ENCODE measurements at places on chromosomes 4 and X. TPM values are rescaled to one million over a fixed set of nuclear protein-coding genes. Genes with fewer than 3 reads are reported as not detected.

ARHGEF38 gene
- not detected for total RNA-seq

CLIC2 gene
- 15.5 TPM for total RNA-seq

CDX4 gene
- total RNA-seq, result not detected

- peaks cover 12% of the 10 kb centered on the region for H3K4me1 ChIP-seq
- H3K27ac ChIP-seq, result no peak overlapping the region
- DNase-seq, result no peak
- H3K4me3 ChIP-seq, result no peak overlapping the region
Observed at GRCh38 chr4:183823434-183823833, 81.7 kb upstream of the STOX2 start.

DNA sequence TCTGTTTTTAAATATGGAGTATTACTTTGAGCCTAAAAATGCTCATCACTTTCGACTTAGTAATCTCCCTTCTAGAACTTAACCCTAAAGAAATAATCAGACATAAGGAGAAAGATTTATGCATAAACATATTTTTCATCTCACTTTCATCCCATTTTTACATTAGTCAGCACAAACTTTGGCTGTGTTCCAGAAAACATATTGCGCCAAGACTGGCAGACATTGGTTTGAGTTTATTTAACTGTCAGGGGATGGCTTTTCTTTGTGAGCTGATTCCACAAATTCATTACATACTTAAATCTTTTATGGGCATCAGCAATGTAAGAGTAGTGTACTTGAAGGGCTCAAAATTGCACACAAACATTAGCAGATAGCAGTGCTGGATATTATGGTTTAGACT lies 23.7 kb downstream of the MAOA start:
- no peaks in the 10 kb centered on the region for H3K27me3 ChIP-seq
- DNase-seq, result no peak
- H3K36me3 ChIP-seq, result no peaks in the 10 kb centered on the region
- H3K4me3 ChIP-seq, result no peak overlapping the region
- no peaks in the 10 kb centered on the region for H3K4me1 ChIP-seq

DNA sequence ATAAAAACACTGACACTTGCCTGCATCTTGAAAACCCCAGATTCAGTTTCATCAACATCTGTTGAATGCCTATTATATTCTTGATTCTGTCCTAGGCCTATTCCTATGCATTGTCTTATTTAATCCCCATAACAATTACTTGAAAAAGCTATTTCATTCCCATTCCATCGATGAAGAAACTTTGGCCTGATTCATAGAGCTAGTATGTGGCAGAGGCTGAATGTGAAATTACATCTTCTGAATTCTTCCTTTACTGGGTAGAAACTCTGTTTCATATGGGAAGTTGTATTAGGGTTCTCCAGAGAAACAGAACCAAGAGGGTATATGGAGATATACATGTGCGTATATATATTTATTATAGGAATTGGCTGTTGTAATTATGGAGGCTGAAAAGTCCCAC lies 35.0 kb upstream of the SLC4A4 start:
- H3K4me1 ChIP-seq, result no peaks in the 10 kb centered on the region
- H3K27ac ChIP-seq, result no peak overlapping the region
- DNase-seq, result no peak
- H3K36me3 ChIP-seq, result no peaks in the 10 kb centered on the region

DNA sequence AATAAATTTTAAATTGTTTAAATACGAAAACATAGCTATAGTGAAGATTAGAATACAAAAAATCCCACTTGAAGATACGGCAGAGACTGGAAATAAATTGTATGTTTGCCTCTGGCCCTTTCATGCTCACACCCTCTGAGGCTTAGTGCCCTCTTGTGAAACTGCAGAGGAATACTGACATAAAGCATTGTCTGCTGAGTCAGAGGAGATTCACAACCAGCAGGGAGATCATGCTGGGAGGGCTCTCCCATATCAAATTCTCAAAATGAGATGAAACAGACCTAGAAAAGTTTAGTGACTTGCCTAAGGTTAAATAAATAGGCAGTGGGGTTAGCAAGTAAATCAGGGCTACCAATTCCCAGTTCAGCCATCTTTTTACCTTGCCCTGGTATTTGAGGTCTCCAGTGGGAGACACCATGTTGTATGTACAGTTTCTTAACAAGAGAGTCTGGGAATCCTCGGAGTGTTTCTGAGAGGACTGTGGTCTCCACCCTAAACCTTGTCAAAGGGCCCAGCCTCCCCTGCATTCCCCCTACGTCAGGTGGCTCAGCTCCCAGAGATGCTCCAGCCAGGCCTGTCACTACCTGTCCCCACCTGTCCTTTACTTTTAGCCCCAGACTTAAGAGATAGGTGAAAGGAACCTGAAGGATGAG lies 581.4 kb upstream of the DIPK2B start:
- H3K4me3 ChIP-seq, result no peak overlapping the region
- H3K27ac ChIP-seq, result no peak overlapping the region
- no peaks in the 10 kb centered on the region for H3K27me3 ChIP-seq
- DNase-seq, result no peak
- H3K36me3 ChIP-seq, result no peaks in the 10 kb centered on the region

- no peaks in the 10 kb centered on the region for H3K4me1 ChIP-seq
- no peak for DNase-seq
- no peaks in the 10 kb centered on the region for H3K27me3 ChIP-seq
- H3K4me3 ChIP-seq, result no peak overlapping the region
- H3K27ac ChIP-seq, result no peak overlapping the region
- H3K36me3 ChIP-seq, result no peaks in the 10 kb centered on the region
Observed at GRCh38 chr4:179597301-179597700, 2155.1 kb upstream of the AGA start.

DNA sequence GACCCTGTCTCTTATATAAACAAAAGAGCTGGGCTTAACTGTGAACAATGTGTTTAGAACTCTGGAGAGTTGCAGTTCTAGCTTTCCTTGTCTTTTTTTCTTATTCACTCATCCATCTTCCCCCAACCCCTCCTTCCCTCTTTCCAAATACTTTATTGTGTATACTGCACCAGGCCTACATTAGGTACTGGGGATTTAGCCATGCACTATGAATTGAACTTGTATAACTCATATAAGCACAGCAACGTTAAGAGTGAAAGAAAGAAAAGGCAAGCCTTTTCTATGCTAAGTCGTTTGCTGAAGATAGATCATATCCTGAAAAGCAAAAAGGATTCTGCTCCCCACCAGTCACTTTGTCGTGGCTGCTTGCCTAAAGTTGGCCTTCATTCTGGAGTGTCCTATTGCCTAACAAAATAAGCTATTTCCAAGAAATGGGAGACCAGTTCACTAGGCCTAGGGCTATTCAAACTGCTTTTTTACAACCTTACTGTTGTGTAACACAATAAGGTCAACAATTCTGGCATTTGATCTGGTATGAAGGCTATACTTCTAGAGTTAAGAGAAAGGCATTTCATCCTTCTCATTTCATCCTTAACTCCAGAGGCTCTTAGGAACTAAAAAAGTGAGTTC lies 32.2 kb downstream of the CCNI start:
- no peak for DNase-seq
- no peaks in the 10 kb centered on the region for H3K27me3 ChIP-seq
- H3K4me3 ChIP-seq, result no peak overlapping the region
- no peaks in the 10 kb centered on the region for H3K4me1 ChIP-seq
- no peaks in the 10 kb centered on the region for H3K36me3 ChIP-seq
- no peak overlapping the region for H3K27ac ChIP-seq

All from vagina (tissue), 2 donors.